ENCODE measurements at places on chromosomes 3 and 15.

GRCh38 chr3:117150628-117151027 lies 441.0 kb downstream of the TUSC7 start:
- no peak for DNase-seq

- no peak for DNase-seq
Observed at GRCh38 chr15:66567897-66568296, 2.1 kb upstream of the LCTL start.

GRCh38 chr15:55819397-55820034 lies 76.6 kb upstream of the PRTG start:
- peak; percentile 20 for DNase-seq

GRCh38 chr3:8575364-8576104 lies 69.1 kb downstream of the SSUH2 start:
- DNase-seq = no peak

DNA sequence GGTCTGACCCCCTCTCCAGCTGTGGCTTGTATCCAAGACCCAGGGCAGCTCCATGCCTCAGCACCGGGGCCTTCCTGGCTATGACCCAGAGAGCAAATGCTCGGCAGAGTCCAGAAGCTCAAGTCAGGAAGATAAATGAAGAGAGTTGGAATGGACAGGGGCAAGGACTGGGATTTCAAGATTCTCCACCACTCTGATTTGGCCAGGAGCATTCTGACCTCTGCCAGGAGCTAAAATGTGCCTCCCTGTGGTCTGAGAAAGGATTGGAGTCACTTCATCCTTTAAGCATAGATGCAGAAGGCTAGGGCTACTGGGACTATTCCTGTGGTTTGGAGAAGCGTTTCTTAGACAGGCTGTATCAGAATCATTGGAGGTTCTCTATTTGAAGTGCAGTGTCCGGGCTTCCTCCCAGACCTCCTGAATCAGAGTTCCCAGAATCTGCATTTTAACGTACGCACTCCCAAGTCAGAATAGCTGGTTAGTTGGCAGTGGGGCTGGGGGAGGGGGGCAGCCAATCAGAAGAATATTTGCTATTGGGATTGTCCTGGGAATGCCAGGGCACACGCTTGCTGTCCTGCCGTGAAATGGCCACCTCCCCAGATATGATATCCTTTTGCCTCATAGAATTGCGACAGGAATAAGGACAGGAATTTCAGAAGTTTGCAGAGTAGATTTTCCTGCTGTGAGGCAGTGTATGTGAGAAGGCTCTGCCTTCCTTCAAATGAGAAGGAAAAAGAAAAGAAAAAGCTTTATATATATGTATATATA lies 57.4 kb downstream of the HRH1 start:
- DNase-seq = no peak

GRCh38 chr15:48782911-48783310 lies 28.0 kb downstream of the CEP152 start:
- DNase-seq = no peak

DNA sequence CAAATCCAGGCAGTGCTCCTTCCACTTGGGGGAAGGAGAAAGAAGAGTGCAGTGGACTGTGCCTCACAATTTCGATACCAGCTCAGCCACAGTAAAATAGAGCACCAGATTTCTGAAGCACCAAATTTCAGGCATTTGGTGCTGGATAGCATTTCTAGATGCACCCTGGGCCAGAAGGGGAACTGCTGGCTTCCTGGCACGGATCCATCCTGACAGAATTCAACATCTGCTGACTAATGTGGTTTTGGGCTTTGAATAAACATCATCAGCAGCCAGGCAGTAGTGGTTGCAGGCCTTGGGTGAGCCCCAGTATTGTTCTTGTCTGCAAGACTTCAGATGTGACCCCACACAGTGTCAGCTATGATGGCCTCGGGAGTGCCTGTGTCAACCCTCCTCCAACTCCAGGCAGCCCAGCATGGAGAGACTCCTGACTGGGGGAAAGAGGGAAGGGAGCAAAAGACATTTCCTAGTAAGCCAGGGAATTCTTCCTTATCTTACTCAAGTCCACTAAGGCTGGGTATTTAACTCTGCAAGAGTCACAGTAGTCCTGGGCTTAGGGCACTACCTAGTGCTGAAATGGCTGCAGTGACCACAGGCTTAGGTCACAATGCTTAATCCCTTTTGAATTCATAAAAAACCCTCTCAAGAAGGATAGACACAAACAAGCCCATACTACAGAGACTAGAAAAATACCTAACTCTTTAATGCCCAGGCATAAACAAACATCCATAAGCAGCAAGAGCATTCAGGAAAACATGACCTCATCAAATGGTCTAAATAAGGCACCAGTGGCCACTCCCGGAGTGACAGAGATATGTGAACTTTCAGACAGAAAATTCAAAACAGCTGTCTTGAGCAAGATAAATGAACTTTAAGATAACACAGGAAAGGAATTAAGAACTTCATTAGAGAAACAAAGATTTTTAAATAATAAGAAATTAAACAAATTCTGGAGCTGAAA lies 74.7 kb downstream of the SPATA16 start:
- DNase-seq = peak; percentile 39

DNA sequence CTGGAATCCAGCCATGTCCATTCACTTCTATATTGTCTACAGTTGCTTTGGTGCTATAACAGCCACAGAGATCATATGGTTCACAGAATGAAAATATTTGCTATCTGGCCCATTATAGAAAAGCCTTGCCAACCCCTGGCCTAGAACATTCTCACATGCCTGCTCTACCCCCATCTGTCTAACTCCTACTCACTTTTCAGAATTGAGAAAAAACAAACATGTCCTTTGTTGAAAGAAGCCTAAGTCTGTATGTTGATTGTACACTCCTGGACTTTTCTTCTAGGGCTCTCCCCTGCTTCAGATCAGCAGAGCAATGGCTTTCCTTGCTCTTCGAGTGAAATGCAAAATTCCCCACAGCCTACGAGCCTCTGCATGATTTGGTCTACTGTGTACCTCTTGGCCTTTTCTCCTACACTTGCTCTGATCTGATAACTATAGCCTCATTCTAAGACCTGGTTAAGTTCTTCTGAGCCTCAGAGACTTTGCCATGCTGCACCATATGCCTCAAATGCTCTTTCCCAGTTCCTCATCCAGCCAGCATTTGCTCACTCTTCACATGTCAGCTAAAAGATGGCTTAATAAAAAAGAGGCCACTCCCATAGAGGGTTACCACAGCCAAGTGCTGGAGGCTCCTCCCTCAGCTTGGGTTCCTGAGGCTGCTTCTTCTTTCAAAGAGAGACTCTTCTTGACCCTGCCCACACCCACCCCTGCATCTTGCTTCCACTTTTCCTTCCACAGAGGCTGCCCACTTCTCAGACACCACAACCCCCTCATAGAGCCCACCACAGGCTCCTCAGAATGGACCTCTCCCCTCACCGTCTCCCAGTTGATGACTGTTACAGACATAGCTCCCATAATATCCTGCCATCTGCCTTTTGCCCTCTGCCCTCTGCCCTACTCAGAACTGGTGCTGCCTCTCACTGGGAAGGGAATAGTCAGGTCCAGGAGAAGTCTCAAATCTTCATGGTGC lies 22.9 kb upstream of the DCLK3 start:
- no peak for DNase-seq

- DNase-seq = no peak
Observed at GRCh38 chr15:57097246-57097645, 178.8 kb downstream of the TCF12 start.

DNA sequence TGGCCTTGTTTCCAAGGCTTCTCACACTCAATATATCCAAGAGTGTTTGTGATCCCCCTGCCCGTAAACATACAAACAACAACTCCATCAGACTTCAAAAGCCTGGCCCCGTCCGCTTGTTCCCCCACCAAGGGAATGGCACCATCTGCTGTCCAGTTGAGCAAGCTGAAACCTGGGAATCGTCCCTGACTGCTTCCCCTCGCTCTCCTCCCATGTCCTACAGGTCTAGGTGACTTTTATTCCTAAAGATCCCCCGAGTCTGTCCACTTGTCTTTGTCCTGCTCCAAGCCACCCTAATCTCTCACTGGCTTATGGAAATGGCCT lies 27.9 kb upstream of the FAM174B start:
- DNase-seq = peak; percentile 72

DNA sequence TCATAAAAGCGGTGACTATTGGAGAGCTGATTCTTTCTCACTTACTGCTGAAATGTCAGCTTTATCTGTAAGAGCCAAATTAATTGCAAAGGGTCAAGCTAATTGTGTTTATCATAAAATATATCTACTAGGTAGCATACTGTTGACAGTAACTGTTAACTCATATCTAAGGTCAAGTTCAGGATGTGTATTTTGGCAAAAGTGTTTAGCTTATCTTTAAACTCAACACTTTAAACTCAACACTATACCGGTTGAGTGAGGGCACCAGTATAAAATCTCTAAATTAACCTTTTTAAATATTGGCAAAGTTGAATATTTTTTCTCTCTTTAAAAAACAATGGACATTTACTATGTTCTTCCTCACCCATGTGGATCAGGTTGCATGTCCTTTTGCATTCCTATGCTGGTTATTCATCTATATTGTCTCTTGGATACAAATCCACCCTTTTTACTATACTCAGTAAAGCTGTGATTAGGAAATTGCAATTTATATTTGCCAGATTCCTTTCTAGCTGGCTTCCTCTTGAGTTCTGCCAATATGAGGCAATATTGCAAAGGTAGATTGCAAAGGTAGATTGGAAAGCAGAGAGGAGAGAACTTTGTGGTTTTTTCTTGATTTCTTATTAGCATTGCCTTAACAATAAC lies 344.6 kb upstream of the DCBLD2 start:
- no peak for DNase-seq

DNA sequence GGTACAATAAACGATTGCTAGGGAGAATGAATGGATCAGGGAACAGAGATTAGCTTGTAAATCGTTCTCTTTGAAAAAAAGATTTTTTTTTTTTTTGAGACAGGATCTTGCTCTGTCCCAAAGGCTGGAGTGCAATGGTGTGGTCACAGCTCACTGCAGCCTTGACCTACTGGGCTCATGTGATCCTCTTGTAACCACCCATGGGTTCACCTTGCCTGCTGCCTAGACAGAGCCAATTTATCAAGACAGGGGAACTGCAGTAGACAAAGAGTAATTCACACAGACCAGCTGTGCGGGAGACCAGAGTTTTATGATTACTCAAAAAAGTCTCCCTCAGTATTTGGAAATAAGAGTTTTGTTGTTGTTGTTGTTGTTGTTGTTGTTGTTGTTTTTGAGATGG lies 39.6 kb downstream of the METTL6 start:
- no peak for DNase-seq

DNA sequence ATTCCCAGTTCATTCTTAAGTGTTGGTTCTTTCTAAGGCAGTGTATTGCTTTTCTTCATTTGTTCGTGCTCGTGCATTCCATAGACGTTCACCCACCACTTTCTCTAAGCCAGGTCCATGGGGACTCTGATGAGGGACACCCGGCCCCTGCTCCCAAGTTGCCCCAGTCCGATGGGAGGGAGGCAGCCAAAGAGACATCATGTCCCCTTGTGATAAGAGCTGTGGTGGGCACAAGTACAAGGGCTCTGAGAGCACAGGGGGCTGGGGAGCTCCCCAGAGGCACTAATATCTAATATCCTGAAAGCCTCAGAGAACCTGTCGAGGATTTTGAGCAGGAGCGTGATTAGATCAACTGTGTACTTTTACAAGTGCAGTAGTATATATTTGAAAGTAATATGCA lies 6.3 kb downstream of the SPSB4 start:
- peak; percentile 70 for DNase-seq

GRCh38 chr15:44530653-44531052 lies 6.3 kb upstream of the EIF3J start:
- peak; percentile 32 for DNase-seq

DNA sequence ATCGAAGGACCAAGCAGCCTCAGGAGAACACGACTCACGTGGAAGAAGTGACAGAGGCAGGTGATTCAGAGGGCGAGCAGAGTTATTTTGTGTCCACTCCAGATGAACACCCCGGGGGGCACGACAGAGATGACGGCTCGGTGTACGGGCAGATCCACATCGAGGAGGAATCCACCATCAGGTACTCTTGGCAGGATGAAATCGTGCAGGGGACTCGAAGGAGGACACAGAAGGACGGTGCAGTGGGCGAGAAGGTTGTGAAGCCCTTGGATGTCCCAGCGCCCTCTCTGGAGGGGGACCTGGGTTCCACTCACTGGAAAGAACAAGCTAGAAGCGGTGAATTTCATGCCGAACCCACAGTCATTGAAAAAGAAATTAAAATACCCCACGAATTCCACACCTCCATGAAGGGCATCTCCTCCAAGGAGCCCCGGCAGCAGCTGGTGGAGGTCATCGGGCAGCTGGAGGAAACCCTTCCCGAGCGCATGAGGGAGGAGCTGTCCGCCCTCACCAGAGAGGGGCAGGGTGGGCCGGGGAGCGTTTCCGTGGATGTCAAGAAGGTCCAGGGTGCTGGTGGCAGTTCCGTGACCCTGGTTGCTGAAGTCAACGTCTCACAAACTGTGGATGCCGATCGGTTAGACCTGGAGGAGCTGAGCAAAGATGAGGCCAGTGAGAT lies 26.0 kb downstream of the SYNM start:
- DNase-seq = no peak

- DNase-seq = no peak
Observed at GRCh38 chr3:15479400-15480224, 41.9 kb downstream of the COLQ start.

- DNase-seq = no peak
Observed at GRCh38 chr3:40988468-40988867, 210.8 kb upstream of the CTNNB1 start.

- no peak for DNase-seq
Observed at GRCh38 chr15:66047321-66048024, 178.2 kb downstream of the RAB11A start.

GRCh38 chr15:40454904-40455391 lies 14.2 kb downstream of the BAHD1 start:
- no peak for DNase-seq

GRCh38 chr15:81666839-81667238 lies 292.8 kb upstream of the TMC3 start:
- no peak for DNase-seq

GRCh38 chr3:138717348-138717747 lies 108.8 kb downstream of the FAIM start:
- DNase-seq = no peak

GRCh38 chr3:70138606-70139005 lies 139.1 kb downstream of the SAMMSON start:
- DNase-seq = no peak

- no peak for DNase-seq
Observed at GRCh38 chr15:38300395-38300794, 47.8 kb downstream of the SPRED1 start.

- DNase-seq = no peak
Observed at GRCh38 chr15:32879980-32880379, 162.2 kb downstream of the GREM1 start.

Data from NCI-H82 (cell line).